ENCODE measurements at places on chromosomes 7 and 10. TPM values are rescaled to one million over a fixed set of nuclear protein-coding genes. Genes with fewer than 3 reads are reported as not detected.

The VWA2 gene
- 2.2 TPM for total RNA-seq

The GAD2 gene
- total RNA-seq = not detected

The OPN4 gene
- not detected for total RNA-seq

The PRLHR gene
- total RNA-seq = not detected

The FAM221A gene
- 14.2 TPM for total RNA-seq

- DNase-seq = no peak
Observed at GRCh38 chr7:102287111-102287980, 678 bp downstream of the SH2B2 start.

DNA sequence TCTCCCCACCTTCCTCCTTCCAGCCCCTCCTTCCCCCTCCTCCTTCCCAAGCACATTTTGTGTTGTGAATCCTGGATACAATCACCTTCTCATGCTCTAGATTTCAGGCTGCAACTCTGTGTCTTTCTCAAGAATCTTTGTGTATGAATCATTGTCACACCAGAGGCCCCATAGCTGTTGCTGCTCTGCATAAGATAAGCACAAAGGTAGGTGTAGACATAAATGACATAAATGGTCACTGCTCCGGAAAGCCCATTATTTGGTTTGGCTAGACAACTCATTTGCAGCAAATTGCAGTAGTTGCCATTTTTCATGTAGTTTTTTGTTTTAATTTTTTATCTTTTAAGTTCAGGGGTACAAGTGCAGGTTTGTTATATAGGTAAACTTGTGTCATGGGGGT, 216.3 kb upstream of the NRP1 start:
- no peak for DNase-seq

DNA sequence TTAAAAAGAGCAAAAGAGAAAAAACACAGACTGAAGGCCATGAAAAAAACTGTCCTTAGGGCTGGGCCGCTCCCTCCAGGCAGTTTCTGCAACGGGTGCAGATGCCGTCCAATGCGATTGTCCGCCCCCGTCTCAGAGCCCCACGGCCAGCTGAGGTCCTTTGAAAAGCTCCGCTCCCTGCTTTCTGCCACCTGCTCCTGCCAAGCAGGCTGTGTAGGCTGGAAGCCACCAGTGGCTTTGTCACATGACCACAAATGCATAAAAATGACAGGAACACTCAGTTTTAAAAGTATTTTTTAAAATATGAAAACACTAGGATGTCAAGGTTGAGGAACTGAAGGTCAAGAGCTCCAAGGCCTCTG, 71.7 kb downstream of the AMZ1 start:
- DNase-seq = no peak

- no peak for DNase-seq
Observed at GRCh38 chr7:85232068-85232467, 45.2 kb upstream of the SEMA3D start.

- DNase-seq = no peak
Observed at GRCh38 chr10:51999096-51999495, 299.7 kb upstream of the CSTF2T start.

GRCh38 chr7:25242678-25243077, 14.4 kb upstream of the NPVF start:
- no peak for DNase-seq

DNA sequence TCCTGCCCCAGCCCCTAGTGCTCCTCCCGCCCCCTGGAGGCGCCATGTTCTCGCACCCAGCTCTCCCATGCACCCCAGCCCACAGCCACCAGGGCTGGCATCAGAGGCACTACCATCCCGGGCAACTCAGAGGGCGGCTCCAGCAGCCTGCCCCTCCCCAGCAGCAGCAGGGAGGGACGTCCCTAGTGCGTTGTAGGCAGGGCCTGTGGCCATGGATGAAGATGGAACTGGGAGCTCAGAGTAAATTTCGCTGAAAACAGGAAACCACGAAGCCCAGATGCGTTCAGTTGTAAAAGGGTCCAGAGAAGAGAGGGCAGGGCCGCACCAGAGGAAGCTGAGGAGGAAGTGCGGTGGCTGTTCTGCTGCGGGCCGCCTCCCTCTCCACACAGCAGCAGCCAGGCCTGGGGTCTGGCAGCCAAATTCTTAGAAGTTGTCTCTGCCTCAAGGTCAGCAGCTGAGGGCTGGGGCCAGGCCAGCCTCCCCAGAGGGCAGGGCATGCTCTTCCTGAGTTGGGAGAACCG, 24.6 kb downstream of the VSIR start:
- no peak for DNase-seq

GRCh38 chr10:74836877-74837276, 10.5 kb downstream of the KAT6B start:
- DNase-seq = no peak

DNA sequence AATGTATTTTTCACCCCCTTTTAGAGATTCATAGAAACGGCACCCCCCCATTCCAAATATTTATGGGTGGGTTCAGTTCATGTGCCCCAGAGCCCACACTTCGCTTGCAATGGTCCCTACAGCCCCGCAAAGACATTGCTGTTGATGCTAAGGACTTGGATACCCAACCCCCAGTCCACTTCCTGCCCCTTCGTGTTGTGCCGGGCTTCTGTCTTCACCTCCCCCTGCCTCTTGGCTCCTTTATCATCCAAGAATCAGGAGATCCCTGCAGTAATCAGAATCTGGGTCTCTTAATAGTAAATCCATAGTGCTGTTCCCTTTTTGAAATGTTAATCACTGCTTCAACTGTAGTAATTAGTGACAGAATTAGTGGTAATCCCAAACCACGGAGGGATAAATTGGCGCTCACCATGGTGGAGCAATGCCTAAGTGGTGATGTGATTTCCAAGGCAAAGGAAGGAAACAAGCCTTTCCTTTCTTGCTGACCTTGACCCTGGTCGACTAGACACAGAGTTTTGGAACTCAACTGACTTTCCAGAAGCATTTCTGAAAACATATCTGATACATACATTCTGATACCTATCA, 67.7 kb downstream of the HK1 start:
- DNase-seq = no peak

DNA sequence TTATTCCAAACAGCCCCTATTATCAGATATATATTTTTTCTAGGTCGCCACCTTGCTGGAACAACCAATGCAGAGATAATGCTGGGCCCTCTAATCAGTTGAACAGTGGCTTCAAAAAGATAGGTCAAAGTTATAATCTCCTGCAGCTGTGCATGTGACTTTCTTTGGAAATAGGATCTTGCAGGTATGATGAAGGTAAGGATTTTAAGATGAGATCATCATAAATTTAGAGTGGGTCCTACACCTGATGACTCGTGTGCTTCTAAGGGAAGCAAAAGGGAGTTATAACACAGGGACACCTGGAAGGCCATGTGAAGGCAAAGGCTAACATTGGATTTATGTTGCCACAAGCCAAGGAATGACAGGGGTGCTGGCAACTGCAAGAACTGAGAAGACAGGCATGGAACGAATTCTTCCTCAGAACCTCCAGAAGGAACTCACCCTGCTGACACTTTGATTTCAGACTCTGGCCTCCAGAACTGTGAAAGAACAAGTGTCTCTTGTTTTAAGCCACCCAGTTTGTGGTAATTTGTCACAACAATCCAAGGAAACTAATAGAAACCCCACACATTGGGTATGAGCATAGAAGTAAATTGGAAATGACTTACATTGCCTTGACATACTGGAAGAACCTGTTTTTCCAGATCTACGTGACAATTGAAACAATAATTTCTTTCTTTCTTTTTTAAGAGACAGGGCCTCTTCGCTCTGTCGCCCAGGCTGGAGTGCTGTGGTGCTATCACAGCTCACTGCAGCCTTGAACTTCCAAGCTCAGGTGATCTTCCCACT, 34.4 kb downstream of the CCDC71L start:
- no peak for DNase-seq

DNA sequence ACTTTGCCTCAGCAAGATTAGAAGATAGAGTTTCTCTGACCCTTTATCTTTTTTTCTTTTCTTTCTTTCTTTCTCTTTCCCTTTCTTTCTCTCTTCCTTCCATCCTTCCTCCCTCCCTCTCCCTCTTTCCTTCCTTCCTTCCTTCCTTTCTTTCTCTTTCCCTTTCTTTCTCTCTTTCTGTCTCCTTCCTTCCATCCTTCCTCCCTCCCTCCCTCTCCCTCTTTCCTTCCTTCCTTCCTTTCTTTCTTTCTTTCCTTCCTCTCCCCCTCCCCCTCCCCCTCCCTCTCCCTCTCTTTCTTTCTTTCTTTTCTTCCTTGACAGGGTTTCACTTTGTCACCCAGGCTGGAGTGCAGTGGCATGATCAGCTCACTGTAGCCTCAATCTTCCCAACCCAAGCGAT, 40.2 kb upstream of the LCOR start:
- DNase-seq = no peak

GRCh38 chr10:77620731-77621130, 16.9 kb downstream of the KCNMA1 start:
- DNase-seq = no peak

- peak; percentile 23 for DNase-seq
Observed at GRCh38 chr7:3551536-3551935, 250.5 kb downstream of the SDK1 start.

All from kidney epithelial cell (primary cell).